Activated T-cell treated with anti-CD3 and anti-CD28 coated beads, Interleukin-2, amount 50 U/mL, for 48 hours (primary cell): ENCODE measurements at places on chromosomes 13 and 19.

DNA sequence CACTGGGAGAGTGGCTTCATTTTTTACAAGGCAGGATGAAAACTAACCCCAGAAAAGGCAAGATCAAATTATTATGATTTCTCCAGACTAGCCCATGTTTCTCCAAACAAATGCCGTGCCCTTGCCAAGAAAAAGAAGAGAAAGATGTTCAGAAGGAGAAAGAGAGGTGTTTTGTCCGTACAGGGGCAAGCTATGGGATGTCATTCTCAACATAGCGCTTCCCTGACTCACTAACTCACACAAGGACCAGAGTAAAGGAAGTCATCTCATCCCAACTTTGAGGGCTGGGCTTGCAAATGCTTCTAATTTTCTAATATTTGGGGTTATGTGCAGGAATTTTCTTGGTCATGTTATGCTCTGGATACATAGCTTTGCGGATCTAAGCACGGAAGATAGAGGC lies 224.2 kb upstream of the MAB21L1 start:
- no peak for DNase-seq

DNA sequence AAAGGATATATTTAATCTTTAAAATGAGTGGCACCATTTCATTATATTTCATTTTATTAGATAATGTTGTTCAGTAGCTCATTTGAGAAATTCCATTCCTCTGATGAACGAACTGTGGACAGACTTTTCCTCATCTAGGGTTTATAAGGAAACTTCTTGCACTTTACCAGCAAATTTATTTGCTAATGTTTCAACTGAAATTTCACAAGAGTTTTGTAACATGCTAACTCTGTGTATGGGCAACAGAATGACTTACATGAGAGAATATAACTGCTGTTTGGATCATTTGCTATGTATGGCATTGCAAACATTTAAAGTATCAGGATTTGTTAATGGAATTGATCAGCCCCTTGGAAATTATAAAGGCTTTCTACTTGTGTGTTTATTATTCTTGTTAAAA lies 3.7 kb upstream of the IRS2 start:
- no peak for DNase-seq

DNA sequence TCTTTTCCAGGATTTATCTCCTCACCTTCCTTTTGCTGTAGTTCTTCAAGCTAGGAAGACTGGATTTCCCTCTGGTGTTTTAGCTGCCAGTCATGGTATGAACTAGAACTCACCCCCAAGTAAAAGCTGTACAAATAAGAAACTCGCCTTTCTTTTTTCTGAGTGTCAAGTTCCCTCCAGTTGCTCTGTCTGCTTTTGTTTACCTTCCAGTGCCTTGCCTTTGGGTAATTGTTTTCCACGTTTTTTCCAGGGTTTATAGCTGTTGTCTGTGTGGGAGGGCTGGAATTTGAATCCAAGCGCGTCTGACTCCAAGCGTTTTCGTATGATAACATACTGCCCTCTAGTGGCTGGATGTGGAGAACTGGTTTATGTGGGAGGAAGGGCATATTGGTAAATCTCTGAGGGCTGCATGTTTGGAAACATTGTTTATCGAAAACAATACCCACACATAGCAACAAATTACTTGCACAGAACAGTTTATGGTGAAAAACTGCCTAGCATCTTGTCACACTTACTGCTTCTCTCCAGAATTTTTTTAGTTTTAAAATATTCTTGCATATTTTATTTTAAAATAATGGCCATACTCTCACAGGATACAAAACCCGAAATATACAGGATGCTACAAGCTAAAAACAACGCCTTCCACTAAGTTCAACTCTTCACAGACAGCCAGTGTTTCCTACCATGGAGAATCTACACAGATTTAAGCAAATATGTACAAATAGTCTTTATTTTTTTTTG lies 19.2 kb downstream of the RCN3 start:
- DNase-seq, result peak; percentile 70

- no peak for DNase-seq
Measured at GRCh38 chr13:78193846-78194245, 275.2 kb upstream of the EDNRB start.

DNA sequence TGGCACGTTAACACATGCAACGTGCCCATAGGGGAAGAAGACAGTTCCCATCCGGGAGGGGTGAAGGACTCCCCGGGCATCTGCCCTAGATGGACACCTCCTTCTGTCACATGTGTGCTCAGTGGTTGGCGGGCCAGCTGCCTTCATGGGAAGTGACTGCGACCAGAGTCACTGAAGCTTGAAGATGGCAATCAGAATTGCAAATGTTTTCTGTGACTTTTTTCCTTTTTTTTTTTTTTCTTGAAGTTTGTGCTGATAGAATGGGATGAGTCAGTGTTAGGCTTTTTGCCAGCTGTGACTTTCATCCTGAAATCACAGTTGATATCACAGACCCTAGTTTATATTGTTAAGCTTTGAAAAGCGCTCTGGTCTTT lies 109.2 kb upstream of the MCF2L start:
- DNase-seq, result no peak

- no peak for DNase-seq
Measured at GRCh38 chr19:33383720-33384292, 10.3 kb downstream of the CEBPG start.

GRCh38 chr13:102097708-102098107 lies 304.1 kb downstream of the FGF14 start:
- no peak for DNase-seq

DNA sequence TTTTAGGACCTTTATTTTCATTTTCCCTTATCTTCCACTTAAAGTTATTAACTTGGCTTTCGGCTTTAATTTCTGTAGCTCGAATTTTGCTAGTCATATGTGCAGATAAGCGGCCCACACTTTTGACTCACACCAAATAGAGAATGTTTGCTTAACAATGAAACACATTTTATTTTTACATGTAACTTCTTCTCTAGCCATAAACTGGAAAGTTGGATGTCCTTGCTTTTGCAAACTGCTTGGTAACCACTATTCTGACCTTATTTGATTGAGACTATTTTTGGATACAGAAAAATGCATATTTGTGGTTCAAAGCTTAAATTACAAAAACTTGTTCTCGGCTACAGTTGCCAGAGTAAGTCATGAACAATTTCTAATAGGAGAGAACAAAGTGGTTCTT lies 600.0 kb downstream of the KCTD12 start:
- DNase-seq, result no peak

DNA sequence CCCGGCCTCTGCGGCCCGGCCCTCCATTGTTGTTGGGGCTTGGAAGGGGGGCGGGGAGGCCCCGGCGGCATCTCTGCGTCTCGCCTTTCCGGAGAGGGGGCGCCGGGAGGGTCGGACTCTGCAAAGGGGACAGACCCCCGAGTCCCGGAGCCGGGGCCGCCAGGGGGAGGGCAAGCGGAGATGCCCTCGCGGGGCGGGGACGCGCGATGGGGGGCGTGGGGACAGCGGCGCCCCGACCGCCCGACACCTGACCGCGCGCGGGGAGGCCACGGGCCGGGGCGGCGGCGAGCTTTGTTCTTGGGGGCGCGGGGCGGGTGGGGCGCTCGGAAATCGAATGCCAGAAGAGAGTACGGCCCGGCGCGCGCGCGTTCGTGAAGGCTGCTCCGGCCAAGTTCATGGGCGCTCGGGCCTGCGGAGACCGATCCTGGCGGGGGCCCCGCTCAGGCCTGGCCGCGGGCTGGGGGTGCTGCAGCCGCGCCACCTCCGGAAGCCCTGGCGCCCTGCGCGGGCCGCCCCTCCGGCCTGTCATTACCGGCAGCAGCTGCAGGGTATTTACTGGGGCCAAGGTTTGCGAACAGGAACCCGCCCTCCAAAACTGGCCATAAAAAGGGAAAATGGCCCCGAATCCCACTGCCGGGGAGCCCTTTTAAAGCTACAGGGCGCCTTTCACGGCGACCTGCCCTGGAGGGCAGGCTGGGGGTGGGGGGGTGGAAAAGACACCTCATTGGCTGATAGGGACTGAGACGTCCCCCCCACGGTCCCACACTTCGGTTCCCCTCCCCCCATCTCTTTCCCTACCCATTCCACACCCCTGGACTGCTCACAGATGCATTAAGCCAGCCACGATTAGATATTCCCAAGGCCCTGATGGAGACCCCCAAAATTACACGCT lies 11.1 kb upstream of the NANOS3 start:
- DNase-seq, result no peak

GRCh38 chr19:50836543-50837195 lies 3.3 kb upstream of the KLK15 start:
- DNase-seq, result no peak

DNA sequence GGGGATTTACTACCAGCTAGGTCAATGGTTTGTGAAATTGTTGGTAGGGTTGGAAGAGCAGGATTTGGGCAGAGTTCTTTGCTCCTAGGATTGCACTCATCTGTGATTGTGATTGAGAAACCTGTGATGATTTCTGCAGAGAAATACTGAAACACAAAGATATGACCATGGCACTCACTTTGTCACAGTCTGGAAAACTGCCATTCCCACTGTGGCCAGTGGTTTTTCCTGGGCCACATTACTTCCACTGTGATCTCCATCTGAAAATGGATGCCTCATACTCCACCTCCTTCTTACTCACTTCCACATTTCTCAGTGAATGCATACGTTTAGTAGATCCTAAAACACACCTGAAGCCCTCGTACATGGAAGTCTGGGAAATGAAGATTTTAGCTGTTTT lies 593.2 kb downstream of the LMO7 start:
- no peak for DNase-seq

DNA sequence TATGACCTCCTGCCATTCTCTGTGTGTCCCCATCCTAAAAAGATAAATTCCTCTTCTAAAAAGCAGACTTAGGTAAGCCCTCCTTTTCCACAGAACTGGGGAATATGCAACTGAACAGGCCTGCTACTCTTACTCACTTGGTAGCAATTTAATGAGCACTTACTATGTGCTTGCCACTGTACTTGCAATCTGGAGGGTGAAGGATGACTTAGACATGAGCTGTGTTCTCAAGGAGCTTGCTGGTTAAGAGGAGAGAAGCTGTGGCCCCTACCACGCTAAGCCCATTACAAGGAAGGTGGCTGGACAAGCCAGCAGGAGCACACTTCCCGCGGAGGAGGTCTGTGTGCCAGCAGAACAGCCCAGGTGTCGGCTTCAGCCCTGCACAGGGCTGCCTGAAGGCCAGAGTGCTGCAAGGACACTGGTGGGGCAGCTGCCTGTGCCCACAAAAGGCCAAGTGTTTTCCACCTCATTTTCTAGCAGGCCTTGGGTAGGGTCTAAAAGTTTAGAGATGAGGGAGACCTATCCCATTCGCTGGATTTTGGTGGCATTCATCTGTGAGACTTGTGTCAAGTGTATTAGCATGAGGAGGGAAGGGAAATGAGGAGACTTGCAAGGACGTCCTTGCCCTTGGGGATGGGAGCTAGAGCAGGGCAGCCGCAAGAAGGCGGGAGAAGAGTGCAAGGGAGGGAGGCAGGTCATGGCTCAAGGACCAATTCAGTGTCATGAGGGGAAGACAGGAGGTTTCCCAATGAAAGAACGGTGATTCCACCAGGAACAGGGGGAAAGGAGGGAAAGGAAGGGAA lies 52.0 kb downstream of the COL4A1 start:
- no peak for DNase-seq

DNA sequence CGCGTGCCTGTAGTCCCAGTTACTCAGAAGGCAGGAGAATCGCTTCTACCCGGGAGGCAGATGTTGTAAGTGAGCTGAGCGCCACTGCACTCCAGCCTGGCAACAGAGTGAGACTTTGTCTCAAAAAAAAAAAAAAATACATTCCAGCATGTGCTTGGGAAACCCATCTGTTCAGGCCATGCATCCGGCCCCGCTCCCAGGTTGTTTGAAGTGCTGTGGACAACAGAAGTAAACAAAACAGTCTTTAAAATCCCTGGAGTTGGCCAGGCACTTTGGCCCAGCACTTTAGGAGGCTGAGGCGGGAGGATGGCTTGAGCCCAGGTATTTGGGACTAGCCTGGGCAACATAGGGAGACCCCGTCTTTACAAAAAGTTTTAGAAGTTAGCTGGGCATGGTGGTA lies 3.2 kb upstream of the PTPRS start:
- no peak for DNase-seq

- DNase-seq, result no peak
Measured at GRCh38 chr19:38592940-38593339, 24.8 kb downstream of the MAP4K1 start.

DNA sequence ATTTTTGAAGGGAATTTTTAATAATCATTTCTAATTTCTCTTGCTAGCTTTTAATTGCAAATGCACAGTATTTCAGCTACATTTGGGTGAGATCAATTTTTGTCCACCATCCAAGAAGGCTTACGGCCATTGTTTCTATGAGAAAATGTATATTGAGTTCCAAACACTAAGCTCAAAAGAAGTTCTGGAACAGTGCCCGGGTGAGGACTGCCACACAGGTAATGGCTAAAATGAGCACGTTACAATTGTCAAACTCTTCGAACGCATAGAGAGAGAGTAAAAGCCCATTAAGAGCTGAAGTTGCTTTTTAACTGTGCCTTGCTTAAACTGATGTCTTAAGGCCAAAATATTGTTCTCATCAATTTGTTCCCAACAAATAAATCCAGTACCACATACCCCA lies 755.0 kb downstream of the DIAPH3 start:
- no peak for DNase-seq

DNA sequence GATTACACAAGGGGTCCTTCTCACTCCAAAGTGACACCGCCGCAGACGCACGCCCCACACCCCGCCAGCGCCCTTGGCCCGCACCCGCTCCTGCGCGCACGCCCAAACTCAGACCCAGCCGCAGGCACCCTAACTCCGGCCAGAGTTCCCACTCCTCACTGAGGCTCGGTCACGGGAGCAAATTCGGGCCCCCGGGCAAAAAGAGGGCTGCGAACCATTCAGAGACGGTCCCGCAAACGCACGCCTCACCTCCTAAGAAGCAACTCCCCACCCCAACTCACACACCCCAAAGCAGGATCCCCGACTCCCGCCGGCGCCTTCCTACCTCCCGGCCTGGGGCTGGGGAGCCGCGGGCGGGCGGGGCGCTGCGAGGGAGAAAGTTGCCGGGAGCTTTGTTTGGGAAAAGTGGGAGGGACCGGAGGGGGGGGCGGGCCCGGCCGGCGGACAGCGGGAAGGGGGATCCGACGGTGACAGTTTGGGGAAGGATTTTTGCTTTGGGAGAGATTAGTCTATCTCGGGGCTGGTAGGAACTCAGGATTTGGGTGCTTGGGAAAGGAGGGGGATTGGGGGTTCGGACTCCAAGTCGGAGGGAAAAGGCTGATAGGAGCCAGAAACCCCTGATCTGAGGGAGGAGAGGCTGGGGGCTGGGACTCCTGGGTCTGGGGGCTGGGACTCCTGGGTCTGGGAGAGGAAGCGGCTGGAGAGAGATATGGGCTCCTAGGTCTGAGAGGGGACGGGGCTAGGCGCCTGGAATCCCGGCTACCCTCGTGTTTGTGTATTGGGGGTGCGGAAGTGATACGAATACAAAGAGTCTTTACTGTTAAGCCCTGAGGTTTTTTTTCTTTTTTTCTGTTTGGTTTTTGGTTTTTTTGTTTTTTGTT lies at the start of gene TEAD2:
TSS of gene TEAD2 (minus strand) at position 369 of the 881 bp plus-strand sequence. CDS start 2,341 bp downstream, outside the sequence.
- DNase-seq, result no peak
